MG63 (cell line): ENCODE measurements at places on chromosomes 4 and X.

- no peak for DNase-seq
These were observed 107.3 kb upstream of the RAI2 start for GRCh38 chrX:17968367-17968766.

- DNase-seq, result no peak
These were observed 71.2 kb upstream of the PRSS48 start for GRCh38 chr4:151205722-151206121.

- DNase-seq, result peak; percentile 18
These were observed 11.9 kb downstream of the AR start for GRCh38 chrX:67555578-67556203.

DNA sequence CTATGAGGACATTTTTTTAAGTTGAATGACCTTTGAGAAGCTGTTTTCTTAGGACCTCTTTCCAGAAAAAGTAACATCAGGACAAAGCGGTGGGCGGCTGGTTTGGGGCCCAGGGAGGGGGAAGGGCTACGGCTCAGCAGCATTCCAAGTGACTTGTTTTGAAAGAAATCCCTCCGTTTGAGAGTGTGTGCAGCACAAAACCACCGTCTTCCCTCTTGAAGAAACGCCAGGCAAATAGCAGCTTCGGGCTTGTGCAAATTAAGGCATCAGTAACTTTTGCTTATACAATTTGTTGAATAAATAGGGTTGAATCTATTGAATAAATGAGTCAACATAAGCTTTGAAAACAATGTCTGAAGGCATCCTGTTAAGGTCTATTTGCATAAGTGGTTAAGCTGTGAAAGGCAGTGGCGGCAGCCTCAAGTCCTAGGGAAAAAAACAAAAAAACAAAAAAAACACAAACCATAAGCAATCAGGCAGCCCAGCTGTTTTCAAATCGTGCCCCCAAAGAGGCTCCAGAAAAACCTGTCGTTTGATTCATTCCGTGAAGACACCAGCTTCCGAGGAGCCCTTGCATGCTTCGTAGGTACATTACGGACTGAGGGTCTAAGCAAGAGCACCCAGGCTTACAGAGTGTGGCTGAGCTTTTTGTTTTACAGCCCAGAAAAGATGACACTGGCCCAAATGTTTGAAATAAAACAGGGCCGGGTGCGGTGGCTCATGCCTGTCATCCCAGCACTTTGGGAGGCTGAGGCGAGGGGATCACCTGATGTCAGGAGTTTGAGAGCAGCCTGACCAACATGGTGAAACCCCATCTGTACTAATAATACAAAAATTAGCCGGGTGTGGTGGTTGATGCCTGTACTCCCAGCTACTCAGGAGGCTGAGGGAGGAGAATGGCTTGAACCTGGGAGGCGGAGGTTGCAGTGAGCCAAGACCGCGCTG, 103.7 kb downstream of the CRLF2 start:
- DNase-seq, result no peak

DNA sequence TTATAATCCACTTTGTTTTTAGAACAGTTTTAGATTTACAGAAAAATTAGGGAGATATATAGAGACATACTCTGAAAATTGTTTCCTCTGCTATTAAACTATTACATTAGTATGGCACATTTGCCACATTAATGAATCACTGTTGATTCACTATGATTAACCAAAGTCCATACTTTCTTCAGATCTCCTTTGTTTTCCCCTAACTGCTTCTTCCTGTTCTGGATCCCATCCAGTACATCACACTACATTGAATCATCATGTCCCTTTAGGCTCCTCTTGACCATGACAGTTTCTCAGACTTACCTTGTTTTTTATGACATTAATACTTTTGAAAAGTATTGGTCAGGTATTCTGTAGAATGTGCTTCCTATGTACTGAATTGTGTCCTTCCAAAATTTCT, 109.2 kb upstream of the EDNRA start:
- DNase-seq, result no peak

GRCh38 chr4:8192748-8193738, 6.0 kb upstream of the SH3TC1 start:
- peak; percentile 39 for DNase-seq

DNA sequence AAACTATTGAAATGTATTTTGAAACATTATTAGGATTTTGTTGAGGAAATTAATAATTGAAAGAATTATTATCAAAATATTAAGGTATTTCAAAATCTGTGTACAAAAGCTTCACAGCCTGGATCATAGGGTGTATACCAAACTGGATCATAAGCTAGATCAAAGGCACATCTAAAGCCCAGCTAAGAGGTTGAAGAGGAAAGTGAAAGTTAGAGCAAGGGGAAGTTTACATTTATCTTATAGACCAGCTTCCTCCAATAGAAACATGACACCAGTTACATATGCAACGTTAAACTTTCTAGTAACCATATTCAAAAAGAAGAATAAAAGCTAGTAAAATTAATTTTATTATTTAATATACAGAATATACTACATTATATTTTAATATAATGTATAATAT, 227.2 kb upstream of the BMP3 start:
- no peak for DNase-seq

GRCh38 chr4:113160548-113160947, 111.1 kb downstream of the ANK2 start:
- no peak for DNase-seq

DNA sequence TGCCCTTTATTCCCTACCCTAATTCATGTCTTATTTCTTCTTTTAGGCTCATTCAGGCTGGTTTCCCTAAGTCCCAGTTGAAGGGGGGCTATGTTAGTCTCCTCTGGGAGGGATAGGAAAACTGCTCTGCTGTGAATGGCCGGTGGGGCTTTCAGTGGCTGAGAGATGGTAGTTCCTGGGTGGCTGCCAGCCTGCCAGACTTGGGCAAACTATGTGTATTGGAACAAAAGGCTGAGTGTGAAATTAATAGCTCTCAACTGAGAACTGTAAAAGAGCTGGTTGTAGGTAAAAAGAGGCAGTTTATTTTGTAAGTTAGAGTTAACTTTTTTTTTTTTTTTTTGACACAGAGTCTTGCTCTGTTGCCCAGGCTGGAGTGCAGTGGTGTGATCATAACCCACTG, 28.8 kb downstream of the ARHGAP10 start:
- DNase-seq, result peak; percentile 26

DNA sequence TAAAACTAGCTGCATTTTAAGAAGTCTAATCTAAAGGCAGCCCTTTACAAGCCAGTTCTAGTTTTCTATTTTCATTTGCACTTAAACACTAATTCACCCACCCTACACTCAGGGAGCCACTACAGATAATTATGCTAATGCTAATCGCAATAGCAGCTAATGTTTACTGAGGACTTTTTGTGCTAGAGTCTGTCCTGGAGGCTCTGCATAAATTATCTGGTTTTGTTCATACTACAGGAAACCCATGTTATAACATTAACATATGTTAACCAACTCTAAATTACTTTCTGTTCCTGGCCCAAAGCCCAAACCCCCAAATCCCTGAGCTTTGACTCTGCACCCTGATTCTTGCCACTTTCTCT, 480 bp upstream of the RADX start:
- DNase-seq, result no peak

- peak; percentile 8 for DNase-seq
These were observed 89.2 kb upstream of the EFHC2 start for GRCh38 chrX:44432641-44433040.

DNA sequence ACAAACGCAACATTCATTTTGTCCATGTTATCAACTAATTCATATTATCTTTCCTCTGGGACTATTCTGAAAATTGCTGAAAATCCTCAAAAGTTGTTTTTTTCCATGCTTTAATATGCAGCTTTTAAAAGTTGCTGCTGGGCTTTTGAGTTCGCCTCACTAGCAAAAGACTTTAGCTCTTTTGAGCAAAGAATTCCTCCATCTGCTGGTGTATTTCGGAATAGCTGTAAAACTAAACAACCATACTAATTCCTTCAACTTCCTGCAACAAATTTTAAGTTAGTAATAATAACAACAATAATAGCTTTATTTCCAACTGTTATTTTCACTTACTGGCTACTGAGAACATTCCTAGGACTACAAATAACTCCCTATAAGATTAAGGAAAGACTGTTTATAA, 124.5 kb upstream of the PLAC1 start:
- no peak for DNase-seq

- DNase-seq, result no peak
These were observed 19.7 kb upstream of the AMELX start for GRCh38 chrX:11273544-11273943.

- no peak for DNase-seq
These were observed 34.0 kb downstream of the BMP2K start for GRCh38 chr4:78809928-78810835.
